ENCODE measurements at places on chromosomes 4 and X. TPM values are rescaled to one million over a fixed set of nuclear protein-coding genes. Genes with fewer than 3 reads are reported as not detected.

- no peak for DNase-seq
- H3K4me1 ChIP-seq: peaks cover 41% of the 10 kb centered on the region
- no peaks in the 10 kb centered on the region for H3K27me3 ChIP-seq
- peak overlapping the region; percentile 85 for H3K27ac ChIP-seq
- H3K36me3 ChIP-seq: no peaks in the 10 kb centered on the region
Observed at GRCh38 chr4:152682143-152682941, 2.5 kb upstream of the TMEM154 start.

CXorf38 gene
- 12.4 TPM for total RNA-seq

DNA sequence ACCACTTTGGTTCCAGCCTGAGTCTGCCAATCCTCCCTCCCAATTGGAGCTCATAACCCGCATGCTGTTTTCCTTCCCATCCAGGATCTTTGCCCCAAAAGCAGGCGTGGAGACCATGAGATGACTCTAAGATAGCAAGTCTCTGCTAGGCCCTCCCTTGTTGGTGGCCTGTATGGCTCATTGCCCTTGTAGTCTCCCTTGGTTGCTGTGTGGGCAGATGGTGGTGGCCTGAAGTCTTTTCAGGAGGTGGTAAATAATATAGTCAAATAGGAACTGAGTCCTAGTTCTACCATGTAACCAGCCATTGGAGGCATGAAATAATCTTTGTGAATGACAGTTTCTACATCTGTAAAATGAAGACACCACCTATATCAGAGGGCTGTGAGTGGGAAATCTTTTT is 1.2 kb downstream of the ATP6AP1 start:
- H3K27me3 ChIP-seq: no peaks in the 10 kb centered on the region
- H3K4me1 ChIP-seq: peaks cover 28% of the 10 kb centered on the region
- H3K36me3 ChIP-seq: peaks cover 2% of the 10 kb centered on the region
- DNase-seq: no peak
- peak overlapping the region; percentile 1 for H3K27ac ChIP-seq
- H3K4me3 ChIP-seq: no peak overlapping the region

DNA sequence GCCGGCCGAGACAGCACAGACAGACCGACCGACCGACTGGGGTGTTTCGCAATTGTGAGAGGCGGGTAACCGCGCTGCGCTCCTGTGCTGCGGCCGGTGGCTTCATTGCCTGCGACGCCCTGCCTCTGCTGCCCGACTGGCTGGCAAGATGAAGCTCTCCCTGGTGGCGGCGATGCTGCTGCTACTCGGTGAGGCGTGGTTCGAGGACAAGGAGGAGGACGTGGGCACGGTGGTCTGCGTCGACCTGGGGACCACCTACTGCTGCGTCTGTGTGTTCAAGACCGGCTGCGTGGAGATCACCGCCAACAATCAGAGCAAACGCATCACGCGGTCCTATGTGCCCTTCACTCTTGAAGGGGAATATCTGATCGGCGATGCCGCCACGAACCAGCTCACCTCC is 565.7 kb upstream of the SMIM31 start:
- H3K4me3 ChIP-seq: no peak overlapping the region
- no peaks in the 10 kb centered on the region for H3K4me1 ChIP-seq
- no peak overlapping the region for H3K27ac ChIP-seq
- no peaks in the 10 kb centered on the region for H3K27me3 ChIP-seq
- DNase-seq: no peak

GRCh38 chrX:123917069-123917468 is 44.4 kb upstream of the STAG2 start:
- no peak overlapping the region for H3K27ac ChIP-seq
- no peaks in the 10 kb centered on the region for H3K4me1 ChIP-seq
- H3K27me3 ChIP-seq: no peaks in the 10 kb centered on the region
- H3K36me3 ChIP-seq: no peaks in the 10 kb centered on the region
- H3K4me3 ChIP-seq: no peak overlapping the region

- DNase-seq: no peak
- H3K27ac ChIP-seq: no peak overlapping the region
- no peaks in the 10 kb centered on the region for H3K4me1 ChIP-seq
Observed at GRCh38 chr4:92265798-92266197, 38.0 kb upstream of the GRID2 start.

CHRDL1 gene
- not detected for total RNA-seq

EXOC1L gene
- not detected for total RNA-seq

- H3K27ac ChIP-seq: no peak overlapping the region
- peak overlapping the region; percentile 26 for H3K4me3 ChIP-seq
- peak; percentile 40 for DNase-seq
- no peaks in the 10 kb centered on the region for H3K27me3 ChIP-seq
- no peaks in the 10 kb centered on the region for H3K36me3 ChIP-seq
- peaks cover 12% of the 10 kb centered on the region for H3K4me1 ChIP-seq
Observed at GRCh38 chrX:43971966-43972961, 926 bp downstream of the NDP start.

GRCh38 chrX:13491061-13491460 is 78.3 kb upstream of the EGFL6 start:
- no peak for DNase-seq
- H3K36me3 ChIP-seq: no peaks in the 10 kb centered on the region
- no peak overlapping the region for H3K4me3 ChIP-seq

GRCh38 chr4:80186676-80187075 is 10.6 kb upstream of the PRDM8 start:
- peaks cover 27% of the 10 kb centered on the region for H3K4me1 ChIP-seq
- peaks cover 72% of the 10 kb centered on the region for H3K27me3 ChIP-seq
- DNase-seq: no peak
- H3K36me3 ChIP-seq: no peaks in the 10 kb centered on the region
- no peak overlapping the region for H3K27ac ChIP-seq
